ENCODE measurements at places on chromosomes 6 and 20.

DNA sequence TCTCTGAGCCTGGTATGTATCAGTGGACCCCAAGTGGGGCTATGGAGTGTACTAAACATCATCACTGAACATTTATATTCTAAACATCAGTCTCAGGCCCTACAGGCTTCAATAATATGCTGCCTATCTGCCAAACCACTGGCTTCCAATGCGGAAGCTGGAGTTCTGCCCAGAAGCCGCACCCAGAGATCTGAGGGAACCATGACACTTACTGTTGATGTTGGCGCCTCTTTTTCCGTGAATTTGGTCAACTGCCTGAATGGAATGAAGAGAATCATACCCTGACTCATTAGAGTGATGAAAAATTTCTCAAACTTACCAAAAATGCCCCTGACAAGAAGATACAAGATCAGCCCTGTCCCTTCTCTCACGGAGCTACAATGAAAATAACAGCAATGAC is 66.2 kb downstream of the SLC22A23 start:
- no peak for DNase-seq

DNA sequence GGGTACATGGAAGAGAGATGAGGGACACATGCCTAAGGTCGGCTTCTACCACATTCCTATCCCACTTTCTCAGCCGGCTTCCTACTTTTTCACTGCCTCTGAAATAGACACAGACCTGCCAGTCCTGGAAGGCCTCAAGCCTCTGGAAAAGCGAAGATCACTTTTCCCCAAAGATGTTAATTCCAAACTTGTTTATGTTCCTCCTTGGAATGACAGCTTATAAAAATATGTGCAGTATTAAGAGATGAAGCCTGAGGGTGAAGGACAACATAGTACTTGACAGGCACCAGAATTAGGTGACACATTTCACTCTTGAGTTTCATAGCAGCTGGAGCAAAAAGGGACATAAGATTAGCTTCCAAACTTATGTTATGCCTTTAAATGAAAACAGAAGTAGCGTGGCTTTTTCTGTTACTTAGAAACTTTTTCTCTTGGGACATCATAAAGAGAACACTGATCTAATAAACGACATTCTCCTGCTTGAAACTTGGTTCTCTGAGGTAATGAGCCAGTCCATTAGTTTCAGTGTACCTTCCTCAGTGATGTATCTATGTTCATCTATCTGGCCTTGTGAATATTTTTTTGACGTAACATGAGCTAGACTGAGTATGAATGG is 25.3 kb downstream of the FOXO3 start:
- DNase-seq, result no peak

GRCh38 chr6:92559611-92560010 is 859.7 kb downstream of the EPHA7 start:
- no peak for DNase-seq

DNA sequence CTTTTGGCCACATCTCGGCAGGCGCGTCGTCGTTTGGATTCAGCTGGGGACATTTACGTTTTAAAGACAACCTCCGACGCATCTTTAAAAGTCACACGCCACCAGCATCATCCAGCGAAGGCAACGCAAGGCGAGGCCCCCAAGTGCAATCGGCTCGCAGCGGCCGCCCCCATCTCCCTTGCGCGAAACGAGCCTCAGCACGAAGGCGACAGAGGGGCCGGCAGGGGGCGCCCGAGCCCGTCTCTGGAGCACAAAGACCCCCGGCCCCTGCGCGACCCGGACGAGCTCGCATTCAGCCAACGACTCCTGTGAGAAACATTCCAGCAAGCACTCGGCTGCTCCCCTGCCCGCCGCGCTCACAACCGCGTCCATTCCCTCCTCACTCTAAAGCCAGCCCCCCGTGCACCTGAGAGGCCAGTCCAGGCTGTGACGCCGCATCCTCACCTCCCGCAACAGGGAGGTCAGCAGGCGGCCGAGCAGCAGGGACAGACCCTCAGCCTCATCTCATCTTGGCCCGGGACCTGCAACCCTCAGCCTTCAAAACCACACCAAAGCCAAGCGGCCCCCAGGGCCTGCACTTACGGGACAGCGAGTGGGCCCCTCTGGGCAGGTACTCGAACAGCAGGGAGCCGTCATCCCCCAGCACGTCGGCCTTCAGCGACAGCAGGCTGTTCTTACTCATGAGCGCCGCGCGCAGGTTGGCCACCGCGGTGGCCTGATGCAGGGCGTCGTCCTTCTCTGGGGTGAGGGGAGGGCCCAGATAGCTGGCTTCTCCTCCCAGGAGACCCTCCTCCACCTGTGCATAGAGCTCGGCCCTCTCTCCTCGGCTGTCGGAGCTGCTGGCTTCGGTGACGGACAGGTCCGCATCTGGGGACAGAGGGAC is 35.8 kb downstream of the SLC2A4RG start:
- DNase-seq, result peak; percentile 21

DNA sequence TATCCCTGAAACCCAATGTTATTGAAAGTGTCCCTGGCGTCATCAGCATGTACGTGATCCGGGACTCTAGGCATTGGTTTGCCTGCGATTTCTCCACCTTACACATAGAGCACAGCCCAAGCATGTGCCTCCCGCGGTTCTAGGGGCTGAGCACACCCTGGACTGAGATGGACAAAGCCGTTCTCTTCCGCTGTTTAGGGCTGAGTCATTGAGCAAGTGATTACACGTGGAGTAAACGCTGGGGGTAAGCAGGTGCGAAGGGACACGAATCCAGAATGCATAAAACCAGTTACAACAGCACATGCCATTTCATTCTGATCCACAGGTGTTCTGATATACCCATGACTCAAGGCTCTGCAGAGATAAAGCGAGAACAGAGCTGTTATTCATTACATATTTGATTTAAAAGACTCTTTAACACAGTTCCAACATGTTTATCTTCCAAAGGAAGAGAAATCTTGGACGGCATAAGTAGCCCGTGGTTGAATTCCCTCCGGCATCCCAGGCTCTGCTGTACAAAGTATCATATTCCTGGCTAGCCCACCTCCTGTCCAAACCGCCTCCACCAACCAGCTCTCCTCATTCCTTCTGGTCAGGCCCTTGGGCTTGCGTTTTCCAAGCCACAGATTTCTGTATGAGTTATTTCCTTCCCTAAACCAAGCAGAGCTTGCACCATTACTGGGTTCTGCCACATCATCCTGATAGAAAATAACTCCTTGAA is 36.1 kb upstream of the THBS2 start:
- no peak for DNase-seq

DNA sequence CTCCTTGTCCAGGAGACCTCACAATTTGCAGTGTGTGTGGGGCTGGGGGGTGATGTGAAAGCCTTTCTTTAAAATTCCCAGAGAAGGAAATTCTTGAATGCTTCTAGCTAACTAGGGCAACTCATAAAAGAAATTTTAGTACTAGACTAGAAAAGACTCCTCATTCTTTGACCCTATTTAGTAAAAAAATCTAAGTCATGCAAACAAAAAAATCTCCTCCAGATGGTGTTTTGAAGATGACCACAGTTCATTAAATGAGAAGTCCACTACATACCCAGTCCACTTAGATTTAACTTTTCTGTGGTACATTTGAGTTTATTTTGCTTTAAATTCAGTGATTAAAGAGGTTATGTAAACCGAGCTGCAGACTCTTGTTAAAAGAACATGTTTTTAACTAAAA is 67.5 kb downstream of the NDUFAF5 start:
- DNase-seq, result no peak

GRCh38 chr6:13511913-13512717 is 24.7 kb upstream of the GFOD1 start:
- no peak for DNase-seq

GRCh38 chr6:549906-550305 is 107.0 kb downstream of the HUS1B start:
- no peak for DNase-seq

DNA sequence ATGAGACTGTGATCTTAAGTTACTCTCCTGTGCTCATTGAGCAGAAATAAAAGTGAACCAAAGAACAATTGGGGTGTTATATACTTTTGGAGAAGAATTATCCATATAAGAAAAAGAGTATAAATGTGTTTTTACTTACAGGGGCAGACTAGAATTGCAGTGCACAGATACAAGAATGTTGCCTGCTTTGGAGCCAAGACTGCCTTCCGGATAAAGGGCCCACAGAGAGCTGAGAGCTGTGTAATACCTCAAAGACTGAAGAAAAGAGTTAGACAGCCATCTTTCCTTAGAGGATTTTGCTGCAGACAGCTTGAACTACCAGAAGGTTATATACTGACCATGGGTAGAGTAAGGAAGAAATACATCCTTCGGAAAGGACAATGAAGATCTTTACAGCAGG is 1235.5 kb upstream of the CITED2 start:
- no peak for DNase-seq

GRCh38 chr20:57002066-57002570 is 264.3 kb downstream of the BMP7 start:
- DNase-seq, result no peak

- DNase-seq, result no peak
These were observed 309.8 kb upstream of the SUPT3H start for GRCh38 chr6:45687570-45687969.

GRCh38 chr6:39835821-39836295 is 43.7 kb downstream of the DAAM2 start:
- DNase-seq, result no peak

- DNase-seq, result no peak
These were observed 89.3 kb downstream of the TSHZ2 start for GRCh38 chr20:53061192-53062108.

GRCh38 chr20:16517946-16518783 is 55.1 kb downstream of the KIF16B start:
- peak; percentile 1 for DNase-seq

DNA sequence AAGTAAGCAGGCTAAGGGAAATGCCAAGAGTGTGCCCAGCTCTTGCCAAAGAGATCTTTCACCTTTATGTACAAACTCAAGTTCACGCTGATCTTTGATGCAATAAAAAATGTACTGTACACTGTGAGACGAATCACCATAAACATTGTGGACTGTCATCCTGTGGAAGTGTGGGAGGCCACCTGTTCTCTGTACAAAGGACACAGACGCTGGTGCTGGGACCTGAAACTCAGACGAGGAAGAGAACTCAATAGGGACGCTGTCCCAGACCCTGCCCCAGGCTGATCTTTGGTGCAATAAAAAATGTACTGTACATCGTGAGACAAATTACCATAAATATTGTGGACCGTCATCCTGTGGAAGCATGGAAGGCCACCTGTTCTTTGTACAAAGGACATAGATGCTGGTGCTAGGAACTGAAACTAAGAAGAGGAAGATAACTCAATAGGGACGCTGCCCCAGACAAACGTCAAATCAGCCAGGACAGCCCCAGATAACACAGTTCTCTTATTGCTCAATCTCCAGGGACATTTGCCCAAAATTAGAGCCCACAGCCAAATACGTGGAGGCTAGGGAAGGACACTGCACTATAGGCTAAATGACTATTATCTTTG is 312.7 kb upstream of the SGK1 start:
- no peak for DNase-seq

GRCh38 chr6:30533460-30534294 is 22.6 kb downstream of the GNL1 start:
- no peak for DNase-seq

GRCh38 chr6:25318589-25318988 is 39.4 kb downstream of the CARMIL1 start:
- DNase-seq, result no peak

DNA sequence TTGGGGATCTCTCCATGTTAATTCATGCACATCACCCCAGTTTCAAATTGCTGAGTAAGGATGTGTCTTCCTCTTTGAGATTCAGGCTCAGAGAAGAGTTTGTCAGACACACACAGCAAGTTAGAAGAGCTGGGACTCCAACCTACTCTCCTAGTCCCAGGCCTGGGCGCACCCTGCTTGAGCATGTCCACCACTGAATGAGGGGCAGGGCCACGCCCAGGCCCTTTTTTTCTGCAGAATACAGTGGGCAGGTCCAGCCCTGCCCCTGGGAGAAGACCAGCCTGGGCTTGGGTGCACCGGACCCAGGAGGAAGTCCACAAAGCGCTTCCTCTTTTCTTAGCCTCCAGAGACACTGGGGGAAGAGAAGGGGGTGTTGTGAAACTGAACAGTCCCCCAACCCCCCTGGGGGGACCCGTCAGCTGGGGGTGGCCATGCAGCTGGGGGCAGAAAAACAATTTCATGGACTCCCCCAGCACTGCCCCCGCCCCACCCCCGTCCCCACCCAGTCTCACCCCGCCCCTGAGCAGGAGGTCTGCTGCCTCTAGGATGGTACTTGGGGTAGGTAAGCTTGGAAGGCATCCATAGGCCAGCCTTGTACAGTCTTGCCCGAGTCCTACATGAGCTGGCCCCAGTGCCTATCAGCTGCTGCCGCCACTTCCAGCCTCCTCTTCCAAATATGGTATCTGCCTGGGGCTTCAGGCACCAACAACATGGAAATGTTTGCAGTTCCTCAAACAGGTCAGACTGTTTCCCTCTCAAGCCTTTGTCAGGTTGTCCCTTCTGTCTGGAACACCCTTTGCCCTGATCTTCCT is 11.7 kb upstream of the HCK start:
- no peak for DNase-seq

DNA sequence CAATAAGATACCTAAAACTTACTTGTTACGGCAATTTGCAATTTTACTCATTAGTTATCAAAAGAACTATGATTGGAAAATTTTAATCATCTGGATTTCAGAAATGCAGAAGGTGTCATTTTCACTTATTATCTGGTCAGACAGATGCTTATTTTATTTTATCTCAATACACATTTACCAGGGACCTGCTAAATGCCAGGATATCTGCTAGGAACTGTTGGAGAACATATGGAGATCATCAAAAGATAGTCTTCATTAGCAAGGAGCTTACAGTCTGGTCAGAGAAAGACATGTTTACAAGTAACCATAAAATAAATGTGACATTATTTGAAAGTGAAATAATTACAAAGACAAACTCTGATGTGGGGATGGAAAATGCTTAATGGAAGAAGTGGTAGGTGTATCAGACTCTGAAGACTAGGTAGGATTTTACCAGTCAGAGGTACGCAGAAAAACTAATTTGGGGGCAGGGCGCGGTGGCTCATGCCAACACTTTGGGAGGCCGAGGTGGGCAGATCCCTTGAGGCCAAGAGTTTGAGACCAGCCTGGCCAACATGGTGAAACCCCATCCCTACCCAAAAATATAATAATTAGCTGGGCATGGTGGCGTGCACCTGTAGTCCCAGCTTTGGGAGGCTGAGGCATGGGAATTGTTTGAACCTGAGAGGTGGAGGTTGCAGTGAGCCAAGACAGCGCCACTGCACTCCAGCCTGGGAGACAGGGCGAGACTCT is 137.8 kb downstream of the MYB start:
- no peak for DNase-seq

DNA sequence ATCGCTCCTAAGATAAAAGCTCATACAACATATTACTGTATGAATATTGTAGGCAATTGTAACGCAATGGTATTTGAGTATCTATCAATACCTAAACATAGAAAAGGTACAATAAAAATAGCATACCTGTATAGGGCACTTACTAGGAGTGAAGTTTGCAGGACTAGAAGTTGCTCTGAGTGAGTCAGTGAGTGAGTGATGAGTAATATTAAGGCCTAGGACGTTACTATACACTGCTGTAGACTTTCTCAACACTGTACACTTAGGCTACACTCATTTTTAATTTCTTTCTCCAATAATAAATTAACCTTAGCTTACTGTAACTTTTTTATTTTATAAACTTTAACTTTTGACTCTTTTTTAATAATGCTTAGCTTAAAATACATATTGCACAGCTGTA is 546.9 kb downstream of the HACE1 start:
- no peak for DNase-seq

GRCh38 chr6:108565091-108565766 is 4.5 kb downstream of the FOXO3 start:
- no peak for DNase-seq
